Stimulated activated CD8-positive, alpha-beta memory T cell treated with anti-CD3 and anti-CD28 coated beads, Interleukin-4, amount 100 ng/mL, for 4 hours (primary cell): ENCODE measurements at places on chromosomes 4 and X.

DNA sequence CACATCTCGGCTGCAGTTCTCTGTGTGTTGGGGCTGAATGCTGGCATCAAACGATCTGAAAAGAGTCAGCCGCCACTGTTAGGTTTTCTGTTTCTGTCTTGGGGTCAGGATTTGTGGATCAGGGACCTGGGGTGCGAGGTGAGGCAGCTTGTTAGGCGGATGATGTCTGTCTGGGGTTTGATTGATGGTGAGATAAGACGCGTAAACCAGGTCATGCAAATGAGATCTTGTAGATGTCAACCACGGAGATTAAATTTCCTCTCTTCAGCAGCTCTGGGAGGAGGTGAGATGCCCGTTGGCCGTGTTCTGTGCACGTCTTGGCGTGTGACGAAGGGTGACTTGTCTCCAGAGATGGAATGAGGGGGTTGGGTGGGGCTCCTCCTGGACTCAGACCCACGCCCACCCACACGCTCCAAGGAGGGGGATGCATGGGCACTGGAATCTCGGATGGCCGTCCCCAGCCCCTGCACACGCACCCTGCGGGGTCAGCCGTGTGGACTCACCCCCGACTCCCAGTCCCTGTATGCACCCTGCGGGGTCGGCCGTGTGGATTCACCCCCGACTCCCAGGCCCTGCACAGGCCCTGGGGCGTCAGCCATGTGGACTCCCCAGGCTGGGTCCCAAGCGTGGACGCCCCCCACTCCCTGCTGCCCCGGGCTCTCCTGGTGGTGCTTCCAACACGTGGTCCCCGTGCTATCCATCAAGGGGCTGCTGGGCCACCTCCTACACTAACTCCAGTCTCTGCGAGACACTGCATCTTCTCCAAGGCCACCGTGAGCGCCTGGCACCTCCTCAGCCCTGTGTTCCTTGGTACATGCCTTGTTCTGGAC, 16.0 kb upstream of the UVSSA start:
- DNase-seq = peak; percentile 42

GRCh38 chrX:4674028-4674782, 960.8 kb upstream of the PRKX start:
- DNase-seq = no peak

GRCh38 chrX:153225438-153226098, 46.5 kb downstream of the MAGEA1 start:
- DNase-seq = no peak

- no peak for DNase-seq
These were observed 26.4 kb downstream of the NKX1-1 start for GRCh38 chr4:1379801-1380331.

DNA sequence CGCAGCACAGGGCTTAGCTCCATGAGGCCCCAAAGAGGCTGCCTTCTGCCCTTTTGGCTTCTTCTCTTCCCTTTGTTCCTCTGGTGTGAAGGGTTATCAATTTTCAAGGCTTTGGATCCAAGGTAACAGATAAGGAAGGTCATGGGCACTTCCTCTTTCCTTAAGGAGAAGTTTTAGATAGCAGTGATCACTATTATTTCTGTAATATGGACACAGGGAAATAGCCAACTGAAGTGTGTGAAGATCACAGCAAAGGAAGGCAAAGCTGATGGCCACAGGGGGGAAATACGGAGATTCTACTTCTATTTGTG, 366.8 kb downstream of the UNC5C start:
- DNase-seq = no peak

DNA sequence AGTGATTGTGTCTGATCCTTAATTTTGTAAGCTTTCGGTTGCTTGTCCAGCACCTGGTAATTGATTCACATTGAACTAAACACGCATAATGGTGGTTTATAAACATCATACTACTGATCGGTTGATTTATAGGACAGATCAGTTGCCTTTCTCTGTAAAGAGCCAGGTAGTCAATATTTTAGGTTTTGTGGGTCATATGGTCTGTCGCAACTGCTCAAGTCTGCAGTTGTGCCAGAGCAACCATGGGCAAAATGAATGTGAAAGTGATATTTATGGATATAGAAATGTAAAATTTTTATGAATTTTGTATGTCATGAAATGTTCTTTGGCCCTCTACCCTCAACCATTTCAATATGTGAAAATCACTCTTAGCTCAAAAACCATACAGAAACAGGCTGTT, 8.9 kb downstream of the JADE1 start:
- no peak for DNase-seq

GRCh38 chr4:64407000-64407399, 2.2 kb downstream of the TECRL start:
- no peak for DNase-seq

GRCh38 chr4:167622481-167623240, 388.4 kb upstream of the SPOCK3 start:
- DNase-seq = no peak

- no peak for DNase-seq
These were observed 2106.0 kb downstream of the PCDH7 start for GRCh38 chr4:32826169-32826568.

DNA sequence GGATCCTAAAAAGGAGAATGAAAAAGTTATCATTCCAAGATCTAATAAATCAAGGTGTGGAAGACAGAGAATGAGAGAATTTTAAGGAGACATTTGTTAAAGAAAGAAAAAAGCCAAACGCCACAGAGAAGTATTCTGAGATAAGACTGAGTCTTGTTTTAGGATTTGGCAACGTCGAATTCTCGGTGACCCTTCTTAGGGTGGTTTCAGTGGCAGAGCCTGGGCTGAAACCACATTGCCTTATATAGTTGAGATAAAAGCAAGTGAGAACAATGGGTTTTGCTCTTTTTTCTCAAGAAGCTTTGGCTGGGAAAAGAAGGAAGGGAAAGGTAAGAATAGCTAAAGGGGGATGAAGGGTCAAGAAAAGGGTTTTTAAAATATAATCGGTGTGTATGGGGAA, 209.4 kb downstream of the VEGFC start:
- no peak for DNase-seq

- no peak for DNase-seq
These were observed 1002.5 kb upstream of the INTU start for GRCh38 chr4:126630230-126630629.

DNA sequence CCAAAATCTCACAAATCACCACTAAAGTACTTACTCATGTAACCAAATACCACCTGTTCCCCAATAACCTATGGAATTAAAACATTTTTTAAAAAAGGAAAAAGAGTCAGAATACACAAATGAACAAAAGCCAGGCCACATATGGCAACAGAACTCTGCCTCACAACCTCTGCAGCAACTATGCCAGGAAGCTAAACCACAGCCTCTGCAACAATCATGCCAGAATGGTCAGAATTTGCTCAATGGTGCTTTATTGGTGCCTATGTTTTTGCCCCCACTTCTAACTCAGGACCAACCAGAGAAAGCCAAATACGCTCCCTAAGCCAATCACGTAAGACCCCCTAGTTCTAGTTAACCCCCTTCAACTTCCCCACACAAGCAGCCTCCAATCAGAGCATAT, 69.6 kb downstream of the HOPX start:
- DNase-seq = no peak

DNA sequence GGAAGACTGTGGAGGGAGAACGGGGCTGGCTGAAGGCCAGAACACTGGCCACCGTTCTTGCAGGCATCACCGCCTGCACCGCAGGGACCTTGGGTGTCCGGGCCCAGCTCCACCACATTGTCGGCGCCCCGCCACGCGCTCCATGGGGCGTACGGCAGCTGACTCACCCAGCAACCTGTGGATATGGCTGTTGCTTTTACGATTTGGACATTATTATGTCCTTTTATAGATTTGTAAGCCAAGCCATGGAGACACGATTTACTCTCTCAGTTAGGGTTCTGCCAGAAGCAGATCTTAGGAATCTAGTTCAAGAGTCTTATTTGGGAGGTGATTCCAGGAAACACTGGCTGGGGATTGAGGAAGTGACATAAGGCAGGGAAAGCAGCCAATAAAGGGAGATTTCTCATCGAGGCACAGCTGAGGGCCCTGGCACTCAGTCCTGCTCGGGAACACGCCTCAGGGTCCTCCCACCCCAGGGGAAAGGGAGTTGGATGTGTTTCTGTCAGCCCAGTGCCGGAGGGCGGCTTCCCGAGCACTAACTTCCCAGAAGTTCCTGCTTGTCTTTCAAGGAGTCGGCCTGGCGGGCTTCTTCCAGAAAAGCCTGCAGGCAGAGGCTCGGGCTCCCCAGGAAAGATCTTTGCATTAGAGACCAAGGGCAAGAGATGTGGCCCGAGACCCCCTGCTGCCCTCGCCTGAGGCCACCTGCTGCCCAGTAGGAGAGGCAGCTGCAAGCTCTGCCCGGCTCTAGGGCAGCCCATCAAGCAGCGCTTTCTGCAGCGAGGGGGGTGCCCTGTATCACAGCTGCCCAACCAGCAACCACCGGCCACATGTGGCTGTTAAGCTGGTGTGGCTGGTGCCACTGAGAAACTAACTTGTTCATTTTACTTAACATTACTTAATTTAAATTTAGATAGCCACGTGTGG, 52.9 kb downstream of the CRMP1 start:
- no peak for DNase-seq

GRCh38 chr4:94466923-94467322, 15.2 kb downstream of the PDLIM5 start:
- DNase-seq = no peak

- no peak for DNase-seq
These were observed 34.4 kb upstream of the HMX1 start for GRCh38 chr4:8905773-8906667.

GRCh38 chrX:80648023-80648422, 161.7 kb downstream of the BRWD3 start:
- DNase-seq = no peak

GRCh38 chrX:154805696-154806091, 409 bp upstream of the MPP1 start:
- no peak for DNase-seq

DNA sequence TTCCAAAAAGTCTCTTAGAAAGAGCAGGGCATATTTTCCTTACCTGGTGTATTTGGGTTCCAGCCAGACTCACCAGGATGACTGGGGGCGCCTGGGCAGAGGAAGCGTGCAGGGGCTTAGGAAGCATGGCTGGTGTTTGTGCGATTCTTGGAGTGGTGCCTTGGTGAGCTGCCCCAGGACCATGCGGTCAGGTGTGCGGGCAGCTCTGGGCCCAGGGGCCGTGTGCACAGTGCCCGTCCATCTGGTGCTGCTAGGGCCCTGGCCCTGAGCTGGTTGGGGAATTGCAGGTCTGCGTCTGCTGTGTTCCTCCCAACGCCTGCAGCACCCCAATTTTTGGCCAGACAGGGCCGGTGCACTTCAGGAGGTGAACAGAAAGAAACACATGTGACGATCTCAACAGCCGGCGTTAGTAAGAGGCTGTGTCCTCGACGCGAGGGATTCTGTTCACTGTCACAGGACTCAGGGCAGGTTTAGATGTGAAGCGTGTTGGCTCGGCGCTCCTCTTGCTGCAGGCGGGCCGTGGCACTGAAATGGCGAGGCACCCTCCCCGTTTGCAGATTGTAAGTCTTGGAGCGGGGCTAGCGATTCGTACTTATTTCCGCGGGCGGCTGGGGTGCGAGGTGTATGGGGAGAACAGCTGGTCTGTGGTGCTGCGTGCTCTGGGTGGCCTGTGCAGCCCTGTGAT, 15.2 kb downstream of the RGS12 start:
- DNase-seq = no peak

DNA sequence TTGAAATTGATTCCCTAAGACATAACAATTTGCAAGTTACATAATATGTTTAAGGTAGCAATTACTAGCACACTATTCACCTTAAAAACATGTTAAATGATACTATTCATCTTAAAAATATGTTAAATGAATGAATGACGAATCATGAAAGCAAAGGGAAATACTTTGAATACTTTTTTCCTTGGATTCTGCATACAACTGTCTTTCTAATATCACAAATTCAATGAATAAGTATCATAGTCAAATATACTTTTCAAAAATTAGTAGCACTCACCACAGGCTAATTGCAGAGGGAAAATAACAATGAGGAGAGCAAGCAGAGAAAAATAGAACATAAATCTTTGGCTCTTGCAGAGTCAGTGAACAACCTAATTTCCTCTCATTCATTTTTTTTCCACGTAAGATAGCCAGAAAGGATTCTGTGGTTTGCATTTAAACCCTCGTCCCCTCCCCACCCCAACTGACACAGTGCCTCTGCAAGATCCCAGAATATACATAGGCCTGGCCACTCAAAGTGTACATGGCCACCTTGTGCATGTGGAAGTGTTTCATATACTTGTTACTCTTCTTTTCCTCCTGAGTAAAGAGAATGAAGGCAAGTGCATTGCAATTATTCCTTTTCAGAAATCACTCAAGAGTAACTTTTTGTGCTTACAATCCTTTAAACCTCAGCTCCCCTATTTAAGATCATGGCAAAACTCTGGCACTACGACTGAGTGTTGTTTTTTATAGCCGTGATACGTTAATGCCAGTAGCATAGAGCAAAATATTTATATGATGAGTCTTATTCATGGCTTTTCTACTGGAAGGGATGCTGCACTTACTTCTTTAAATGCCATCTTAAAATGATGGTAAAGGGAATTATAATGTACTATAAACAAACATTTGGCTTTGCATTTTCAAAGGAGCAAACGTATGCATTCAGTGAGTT, 236.4 kb downstream of the PDGFC start:
- no peak for DNase-seq

DNA sequence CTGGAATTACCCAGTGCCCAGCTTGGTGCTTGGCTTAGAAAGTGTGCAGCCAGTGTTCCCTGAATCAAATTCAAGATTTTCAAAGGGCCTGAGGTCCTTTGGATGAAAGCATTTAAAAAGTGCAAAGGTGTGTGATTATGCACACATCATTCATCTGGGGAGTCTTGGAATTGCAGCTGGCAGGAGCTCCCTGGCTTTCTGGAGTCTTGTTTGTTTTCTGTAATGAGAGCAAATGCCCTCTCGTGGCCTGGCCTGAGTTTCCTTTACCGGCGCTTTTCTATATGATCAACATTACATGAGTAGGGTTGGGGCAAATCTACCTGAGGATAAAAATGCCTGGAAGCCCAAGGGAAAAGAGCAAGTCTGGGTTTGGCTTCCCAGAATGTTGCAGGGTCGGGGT, 24.6 kb upstream of the SORCS2 start:
- DNase-seq = no peak

GRCh38 chr4:16448241-16448840, 222.1 kb upstream of the TAPT1 start:
- no peak for DNase-seq

- no peak for DNase-seq
These were observed 179.3 kb upstream of the MBNL3 start for GRCh38 chrX:132668178-132668577.

- DNase-seq = no peak
These were observed 127.9 kb downstream of the NEK1 start for GRCh38 chr4:169484485-169484884.

DNA sequence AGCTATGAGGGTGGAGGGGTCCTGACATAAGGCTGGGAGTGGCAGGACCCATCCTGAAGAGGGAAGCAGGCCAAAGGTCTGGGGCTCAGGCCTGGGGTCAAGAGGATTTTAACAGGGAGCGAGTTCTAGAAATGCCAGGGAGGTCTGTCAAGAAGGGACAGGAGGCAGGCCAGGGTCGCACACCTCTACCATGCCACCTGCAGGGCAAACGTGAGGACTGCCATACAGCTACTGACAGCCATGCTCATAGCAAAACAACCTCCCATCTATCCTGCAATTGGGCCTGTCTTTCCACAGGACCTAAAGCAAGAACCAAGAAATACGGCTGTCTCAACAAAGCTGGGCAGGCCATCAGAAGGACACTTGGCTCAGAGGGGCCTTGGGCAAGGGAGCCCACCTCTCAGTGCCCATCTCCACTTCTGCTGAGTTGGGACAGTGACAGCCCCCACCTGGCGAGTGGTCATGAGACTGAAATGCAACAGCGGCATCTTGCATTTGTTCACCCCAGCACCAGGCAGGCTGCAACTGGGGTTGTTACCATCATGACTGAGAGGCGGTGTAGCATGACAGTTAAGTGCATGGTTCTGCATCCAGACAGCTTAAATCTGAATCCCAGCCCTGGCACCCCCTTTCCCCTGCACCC, 92.7 kb downstream of the WFS1 start:
- no peak for DNase-seq
